Ascending aorta (tissue), 2 donors: ENCODE measurements at places on chromosomes 2 and 18. TPM values are rescaled to one million over a fixed set of nuclear protein-coding genes. Genes with fewer than 3 reads are reported as not detected.

- DNase-seq, result no peak
Measured at GRCh38 chr18:48641981-48642380, 103.2 kb downstream of the CTIF start.

Gene DOK6
- not detected for total RNA-seq

Gene SLC35F5
- 55.7 TPM for total RNA-seq

GRCh38 chr2:237500681-237501424, 13.8 kb downstream of the MLPH start:
- no peak for DNase-seq

DNA sequence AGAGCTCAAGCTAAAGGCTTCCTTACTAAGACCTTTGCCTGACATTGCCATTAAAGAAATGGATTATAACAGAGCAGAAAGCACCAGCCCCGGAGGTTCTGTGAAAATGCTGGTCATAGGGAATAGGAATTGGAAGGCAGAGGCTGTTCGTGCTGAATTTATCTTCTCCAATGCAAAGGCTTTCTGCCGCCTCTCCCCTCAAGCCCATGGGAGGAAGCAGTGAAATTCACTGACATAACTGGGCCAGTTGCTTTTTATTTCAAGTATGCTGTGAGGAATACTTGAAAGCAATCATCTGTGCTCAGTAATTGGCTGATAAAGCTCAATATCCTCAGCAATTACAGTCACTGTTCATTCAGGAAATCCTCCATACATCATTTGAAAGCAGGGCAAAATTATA, 85.4 kb upstream of the LINC00305 start:
- no peak for DNase-seq
